ENCODE measurements at places on chromosomes 5 and 9.

- DNase-seq: no peak
Measured at GRCh38 chr9:113370806-113371325, 5.9 kb downstream of the HDHD3 start.

DNA sequence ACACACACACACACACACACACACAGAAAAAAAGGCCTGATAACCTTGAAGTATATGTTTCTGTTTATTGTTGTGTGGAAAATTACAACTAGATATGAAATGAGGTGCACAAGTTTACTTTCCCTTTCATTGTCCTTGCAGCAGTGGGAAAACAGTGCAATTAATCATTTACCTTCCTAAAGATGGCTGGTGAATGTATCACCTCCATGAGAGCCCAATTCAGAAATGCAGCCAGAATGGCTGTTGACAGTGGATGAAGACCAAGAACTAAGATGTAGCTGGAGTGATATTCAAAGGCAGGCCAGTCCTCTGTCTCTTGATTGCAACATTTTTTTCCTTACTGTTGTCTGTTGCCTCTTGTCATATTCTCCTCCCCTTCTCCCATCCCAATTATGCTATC lies 49.6 kb upstream of the EIF4EBP3 start:
- no peak for DNase-seq

DNA sequence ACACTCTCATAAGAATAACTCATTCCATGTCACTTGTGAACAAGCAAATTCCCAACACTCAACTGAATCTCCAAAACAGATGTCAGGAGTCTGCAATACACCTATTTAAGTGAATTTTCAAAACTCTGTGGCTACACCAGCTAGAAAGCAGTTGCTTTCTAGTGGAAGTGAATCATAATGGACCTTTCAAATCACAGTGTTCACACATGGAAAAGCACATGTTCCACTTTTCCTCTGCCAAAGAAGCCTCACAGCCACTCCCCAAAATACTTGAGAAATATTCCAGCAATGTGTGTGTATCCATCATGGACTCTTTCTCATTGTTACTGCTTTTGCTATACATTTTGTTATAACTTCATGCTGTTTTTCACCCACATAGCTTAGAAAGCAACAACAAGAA lies 17.4 kb downstream of the MARCHF3 start:
- peak; percentile 49 for DNase-seq

- DNase-seq: no peak
Measured at GRCh38 chr5:116536316-116537083, 38.1 kb downstream of the SEMA6A start.

GRCh38 chr9:34010979-34011378 lies 37.7 kb downstream of the UBAP2 start:
- DNase-seq: no peak

- no peak for DNase-seq
Measured at GRCh38 chr5:95114305-95114704, 170.6 kb downstream of the MCTP1 start.

DNA sequence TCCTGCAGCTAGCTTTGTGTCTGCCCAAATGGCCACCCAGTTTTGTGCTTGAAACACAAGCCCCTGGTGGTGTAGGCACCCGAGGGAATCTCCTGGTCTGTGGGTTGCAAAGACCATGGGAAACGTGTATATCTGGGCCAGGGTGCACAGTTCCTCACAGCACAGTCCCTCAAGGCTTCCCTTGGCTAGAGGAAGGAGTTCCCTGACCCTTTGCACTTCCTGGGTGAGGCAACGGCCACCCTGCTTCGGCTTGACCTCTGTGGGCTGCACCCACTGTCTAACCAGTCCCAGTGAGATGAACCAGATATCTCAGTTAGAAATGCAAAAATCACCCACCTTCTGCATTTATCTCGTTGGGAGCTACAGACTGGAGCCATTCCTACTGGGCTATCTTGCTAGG lies 865.0 kb upstream of the ACO1 start:
- no peak for DNase-seq

DNA sequence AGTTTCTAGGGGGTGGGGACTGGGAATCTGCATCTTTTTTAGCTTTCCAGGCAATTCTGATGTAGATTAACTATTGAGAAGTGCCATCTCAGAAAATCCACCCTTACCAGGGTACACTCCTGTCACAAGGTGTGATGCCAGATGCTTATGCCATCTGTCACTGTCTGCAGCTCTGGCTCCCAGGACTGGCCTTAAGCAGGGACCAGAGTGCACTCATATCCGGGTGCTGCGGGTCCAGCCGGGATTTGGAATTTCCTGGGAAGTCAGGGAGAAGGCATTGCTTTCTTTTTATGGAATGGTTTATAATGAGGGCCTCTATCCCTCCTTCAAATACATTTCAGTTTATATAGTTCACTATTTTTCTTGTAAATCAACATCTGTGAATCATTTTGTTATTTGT lies 92.6 kb downstream of the TMEM174 start:
- no peak for DNase-seq

DNA sequence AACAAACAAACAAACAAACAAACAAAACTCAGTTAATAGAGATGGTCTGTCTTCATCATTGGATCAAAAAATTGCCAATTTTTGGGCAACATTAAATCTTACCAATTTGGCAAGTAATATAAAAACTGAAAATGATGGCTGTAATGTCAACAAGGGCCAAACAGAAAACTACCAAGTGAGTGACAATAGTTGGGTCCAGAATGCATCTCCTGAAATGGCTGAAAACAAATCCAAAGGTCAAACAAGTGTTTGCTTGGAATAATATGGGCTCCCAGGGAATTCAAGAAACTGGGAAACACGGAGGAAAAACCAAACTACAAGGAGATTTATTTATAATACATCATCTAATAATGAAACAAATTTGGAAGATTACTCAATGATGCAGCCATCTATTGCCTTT lies 25.1 kb downstream of the BAAT start:
- no peak for DNase-seq

DNA sequence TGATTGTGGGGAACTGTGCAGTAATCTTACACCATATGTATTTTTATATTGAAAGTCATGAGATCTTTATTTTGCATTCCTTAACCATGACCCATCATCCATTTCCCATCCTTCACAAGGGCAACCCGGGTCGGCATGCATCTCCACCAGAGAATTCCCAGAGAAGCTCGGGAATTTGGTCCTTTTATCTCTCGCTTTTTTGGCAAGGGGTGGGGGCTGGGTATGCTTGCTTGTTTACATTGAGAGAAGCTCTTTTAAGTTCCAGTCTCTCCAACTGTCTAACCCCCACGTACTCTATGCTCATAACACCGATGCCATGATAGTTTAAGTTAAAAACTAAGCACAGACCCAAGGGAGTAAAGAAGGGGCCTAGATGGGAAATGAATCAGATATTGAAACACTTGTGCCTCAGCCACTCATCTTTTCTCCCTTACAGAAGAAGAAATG lies 109.9 kb upstream of the NFIB start:
- DNase-seq: no peak

- DNase-seq: no peak
Measured at GRCh38 chr5:51018423-51018822, 352.0 kb downstream of the PARP8 start.

DNA sequence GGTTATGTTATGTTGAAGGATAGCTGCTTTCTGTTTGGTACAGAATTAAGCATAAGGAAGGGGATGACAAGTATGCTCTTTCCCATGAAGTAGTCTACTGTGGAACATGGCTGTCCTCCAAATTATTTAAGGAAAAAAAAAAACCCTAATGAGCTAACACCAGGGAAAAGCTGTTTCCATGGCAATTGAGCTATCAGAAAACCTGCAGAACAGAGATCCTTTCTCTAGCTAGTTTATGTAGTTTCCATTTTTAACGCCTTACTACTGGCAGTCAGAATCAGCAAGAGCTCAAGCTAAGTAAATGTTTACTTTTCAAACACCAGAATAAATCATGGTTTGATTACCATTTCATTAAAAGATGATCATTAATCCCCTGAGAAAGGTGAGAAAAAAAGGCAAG lies 287.4 kb upstream of the TARS1 start:
- no peak for DNase-seq

DNA sequence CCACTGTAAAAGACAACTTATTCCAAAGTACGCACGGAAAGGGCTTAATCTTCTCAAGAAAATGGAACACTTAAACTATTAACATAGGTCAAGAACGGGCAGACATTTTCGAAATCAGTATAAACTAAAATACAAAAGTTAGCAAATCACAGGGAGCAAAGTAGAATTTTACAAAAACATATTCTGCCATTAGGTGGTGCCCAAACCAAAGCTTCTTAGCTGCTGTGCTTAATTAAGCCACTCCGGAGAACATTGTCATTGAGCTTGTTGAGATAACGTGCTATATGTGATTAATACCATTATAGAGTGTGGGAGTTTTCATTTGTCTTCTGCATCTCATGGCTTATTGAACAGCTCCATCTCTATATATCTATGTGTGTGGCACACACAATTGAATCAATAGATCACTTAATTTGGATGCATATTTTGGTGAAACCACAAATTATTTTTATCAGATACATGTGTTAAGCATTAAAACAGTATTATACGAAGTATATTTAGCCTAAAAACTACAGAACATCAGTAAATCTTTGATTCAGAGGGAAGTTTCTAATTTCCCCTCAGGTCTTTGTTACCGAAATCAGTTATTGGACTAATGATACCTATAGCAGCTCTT lies 23.4 kb downstream of the UBLCP1 start:
- DNase-seq: no peak

- DNase-seq: no peak
Measured at GRCh38 chr5:174573221-174573994, 151.0 kb upstream of the MSX2 start.

- no peak for DNase-seq
Measured at GRCh38 chr5:135395451-135395850, 3.6 kb downstream of the MACROH2A1 start.

DNA sequence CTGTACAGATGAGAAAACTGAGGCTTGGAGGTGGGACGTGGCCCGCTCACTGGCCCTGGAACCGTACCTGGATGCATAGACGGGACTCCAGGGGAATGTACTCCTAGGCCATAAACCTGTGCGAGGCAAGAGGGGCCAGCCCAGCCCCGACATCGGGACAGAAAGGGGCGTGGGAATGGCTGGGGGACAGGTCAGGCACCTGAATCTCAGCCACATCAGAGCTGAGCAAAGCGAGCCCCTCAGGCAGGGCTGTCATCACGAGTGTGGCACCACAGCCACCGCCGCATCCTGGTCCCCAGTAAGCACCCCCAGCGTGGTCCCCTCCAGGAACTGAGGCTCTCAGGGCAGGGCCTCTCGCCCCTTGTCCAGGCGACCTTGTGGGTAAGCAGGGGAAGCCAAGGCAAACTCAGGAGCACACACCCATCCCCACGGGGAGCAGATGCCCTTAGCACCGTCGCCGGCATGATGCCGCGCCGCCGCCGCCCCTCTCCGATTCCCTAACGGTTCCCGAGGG lies 16.5 kb downstream of the NACC2 start:
- DNase-seq: no peak

GRCh38 chr5:54049963-54050362 lies 260.4 kb downstream of the ARL15 start:
- DNase-seq: peak; percentile 57

GRCh38 chr9:103522409-103522808 lies 527.3 kb downstream of the CYLC2 start:
- no peak for DNase-seq

DNA sequence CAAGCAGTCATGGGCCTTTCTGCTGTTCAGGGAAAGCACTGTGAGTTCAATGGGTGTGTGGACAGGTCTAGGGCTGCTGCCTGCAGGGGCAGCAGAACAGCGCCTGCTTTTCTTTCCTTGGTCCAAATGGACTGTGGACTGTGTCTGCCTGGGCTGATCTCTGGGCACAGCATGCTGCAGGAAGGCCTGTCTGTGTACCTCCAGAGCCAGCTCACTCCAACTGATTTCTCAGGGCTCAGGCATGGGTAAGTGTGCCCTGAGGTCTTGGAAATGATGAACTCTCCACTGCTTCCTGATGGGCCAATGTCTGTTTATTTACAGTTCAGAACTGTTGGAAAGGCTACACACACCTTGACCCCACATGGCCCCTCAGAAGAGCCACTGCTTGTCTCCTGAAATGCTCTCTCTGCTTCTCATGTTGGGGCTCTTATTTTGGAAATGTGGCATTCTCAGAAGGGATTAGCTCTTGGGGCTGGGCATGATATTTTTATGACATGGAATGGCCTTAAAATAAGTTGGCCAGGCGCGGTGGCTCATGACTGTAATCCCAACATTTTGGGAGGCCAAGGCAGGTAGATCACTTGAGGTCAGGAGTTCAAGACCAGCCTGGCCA lies 27.0 kb downstream of the SLC22A4 start:
- DNase-seq: no peak

DNA sequence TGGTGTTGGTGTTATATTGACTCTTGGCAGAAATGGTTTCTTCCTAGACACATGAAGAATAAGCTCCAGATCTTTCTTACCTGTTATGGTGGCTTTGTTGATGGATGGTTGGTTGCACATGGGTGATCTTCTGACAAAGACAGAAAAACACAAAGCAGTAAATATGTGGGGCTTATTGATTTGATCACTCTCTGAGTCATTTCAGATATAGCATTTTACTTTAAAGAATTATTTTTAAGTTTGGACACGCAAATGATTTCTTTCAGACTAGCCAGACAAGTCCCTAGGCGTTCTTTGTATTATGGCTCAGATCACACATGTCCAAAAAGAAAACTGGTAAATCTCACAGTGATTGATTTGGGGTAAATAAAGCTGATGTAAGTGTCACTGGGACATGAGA lies 597.6 kb downstream of the RAB3C start:
- DNase-seq: no peak

DNA sequence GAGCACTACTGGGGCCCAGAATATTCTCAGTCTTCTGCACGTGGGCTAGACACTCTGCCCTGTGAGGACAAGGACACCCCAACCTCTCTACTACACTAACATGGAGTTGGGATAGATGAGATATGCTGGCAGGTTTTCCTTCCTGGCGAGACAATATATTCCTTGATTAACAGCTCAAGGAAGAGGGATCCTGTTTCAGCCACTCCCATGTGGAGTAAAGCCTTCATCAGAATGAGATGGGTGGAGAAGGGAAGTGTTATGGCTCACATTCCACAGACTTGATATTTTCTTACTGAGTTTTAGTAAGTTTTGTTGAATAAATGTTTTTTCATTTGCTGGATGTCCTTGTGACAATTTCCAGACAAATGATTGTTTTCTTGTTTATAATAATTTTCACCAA lies 1187.6 kb downstream of the CDH12 start:
- DNase-seq: no peak

GRCh38 chr5:145775893-145776444 lies 59.2 kb downstream of the PRELID2 start:
- peak; percentile 65 for DNase-seq

Data from BJ (cell line).